ENCODE measurements at places on chromosomes 6 and 20.

GRCh38 chr6:63307581-63308246, 12.1 kb downstream of the LGSN start:
- no peak for DNase-seq

DNA sequence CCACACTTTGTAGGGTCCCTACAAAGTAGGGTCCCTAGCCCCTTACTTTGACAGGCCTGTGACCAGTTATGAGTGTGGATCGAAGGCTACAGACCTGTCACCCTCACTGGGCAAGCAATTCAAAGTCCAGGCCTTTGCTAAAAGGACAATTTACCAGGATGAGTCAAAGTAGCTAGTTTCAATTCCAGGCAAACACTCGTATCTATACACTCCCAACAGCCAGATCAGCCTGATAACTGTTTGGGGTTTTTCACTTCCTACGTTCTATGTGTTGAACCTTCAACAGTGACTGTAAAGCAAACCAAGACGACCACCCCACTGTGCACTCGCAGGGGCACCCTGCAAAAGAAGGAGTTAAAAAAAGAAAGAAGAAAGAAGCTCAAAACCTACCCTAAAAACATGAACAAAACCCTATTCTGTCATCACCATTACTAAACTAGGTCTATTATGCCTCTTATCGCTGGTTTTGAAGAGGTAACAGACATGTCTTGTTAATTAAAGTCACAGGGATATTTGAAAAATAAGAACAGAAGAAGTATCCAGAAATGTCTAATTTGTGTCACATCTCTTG, 3.2 kb downstream of the GFOD1 start:
- no peak for DNase-seq

GRCh38 chr6:39808964-39809363, 16.8 kb downstream of the DAAM2 start:
- DNase-seq, result no peak

DNA sequence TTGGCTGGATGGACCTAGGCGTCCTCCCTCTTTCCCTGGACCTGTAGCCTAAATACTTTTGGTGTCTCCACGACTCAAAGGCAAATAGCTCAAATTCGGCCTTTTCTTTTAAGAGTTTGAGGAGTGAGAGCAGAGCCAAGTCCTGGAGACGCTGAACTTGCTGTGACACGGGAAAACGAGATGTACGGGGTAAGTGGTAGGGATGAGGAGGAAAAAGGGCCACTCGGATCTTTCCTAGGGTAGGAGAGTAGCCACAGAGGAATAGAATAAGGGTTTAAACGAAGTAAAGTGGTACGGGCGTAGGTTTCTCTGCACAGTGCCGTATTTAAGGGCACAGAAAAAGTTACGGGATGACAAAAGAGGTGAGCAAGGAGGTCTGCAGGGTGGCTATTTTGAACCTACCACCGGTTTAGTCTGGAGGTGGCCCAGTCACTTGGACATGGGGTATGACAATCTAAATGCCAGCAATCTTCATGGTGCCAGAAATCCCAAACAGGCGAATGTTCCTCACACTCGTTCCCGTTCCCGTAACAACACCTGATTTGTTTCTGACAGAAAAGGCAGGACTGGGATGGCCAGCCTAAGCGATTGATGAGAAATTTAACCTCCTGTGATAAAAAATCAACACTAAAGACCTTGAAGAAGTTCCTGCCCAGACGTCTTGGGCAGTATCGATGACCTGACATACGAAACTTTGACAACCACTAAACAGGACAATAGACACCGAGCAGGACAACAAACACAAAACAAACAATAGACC, 149.3 kb downstream of the TRIM27 start:
- no peak for DNase-seq

- DNase-seq, result no peak
Observed at GRCh38 chr6:37990762-37991525, 171.4 kb downstream of the ZFAND3 start.

- DNase-seq, result no peak
Observed at GRCh38 chr6:33785778-33786177, 3.2 kb downstream of the LEMD2 start.

- no peak for DNase-seq
Observed at GRCh38 chr6:168581706-168582105, 140.7 kb downstream of the SMOC2 start.

DNA sequence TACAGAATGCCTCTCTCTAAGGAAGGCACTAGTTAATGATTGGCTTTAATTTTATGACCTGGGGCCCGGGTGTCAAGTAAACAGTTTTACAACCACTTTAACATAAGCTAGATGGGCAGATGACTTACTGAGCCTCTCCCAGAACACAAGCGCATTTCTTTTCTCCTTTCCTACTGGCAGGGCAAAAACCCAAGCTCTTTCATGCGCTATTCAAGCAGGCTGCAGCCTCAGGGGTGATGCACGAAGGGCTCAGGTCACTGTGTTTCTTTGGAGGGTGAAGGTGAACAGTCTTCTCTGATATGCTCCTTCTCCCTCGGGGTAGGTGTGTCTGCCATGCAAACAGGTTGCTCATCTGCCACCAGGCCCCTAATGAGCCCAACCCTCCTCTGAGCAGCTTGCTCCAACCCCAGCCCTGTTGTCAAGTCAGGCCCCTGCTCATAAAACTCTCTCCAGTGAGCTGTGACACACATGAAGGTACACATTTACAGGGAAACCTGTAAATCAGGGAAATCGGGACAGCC, 73.5 kb upstream of the CDH4 start:
- DNase-seq, result no peak

GRCh38 chr20:61397790-61398189, 145.7 kb downstream of the CDH4 start:
- DNase-seq, result no peak

DNA sequence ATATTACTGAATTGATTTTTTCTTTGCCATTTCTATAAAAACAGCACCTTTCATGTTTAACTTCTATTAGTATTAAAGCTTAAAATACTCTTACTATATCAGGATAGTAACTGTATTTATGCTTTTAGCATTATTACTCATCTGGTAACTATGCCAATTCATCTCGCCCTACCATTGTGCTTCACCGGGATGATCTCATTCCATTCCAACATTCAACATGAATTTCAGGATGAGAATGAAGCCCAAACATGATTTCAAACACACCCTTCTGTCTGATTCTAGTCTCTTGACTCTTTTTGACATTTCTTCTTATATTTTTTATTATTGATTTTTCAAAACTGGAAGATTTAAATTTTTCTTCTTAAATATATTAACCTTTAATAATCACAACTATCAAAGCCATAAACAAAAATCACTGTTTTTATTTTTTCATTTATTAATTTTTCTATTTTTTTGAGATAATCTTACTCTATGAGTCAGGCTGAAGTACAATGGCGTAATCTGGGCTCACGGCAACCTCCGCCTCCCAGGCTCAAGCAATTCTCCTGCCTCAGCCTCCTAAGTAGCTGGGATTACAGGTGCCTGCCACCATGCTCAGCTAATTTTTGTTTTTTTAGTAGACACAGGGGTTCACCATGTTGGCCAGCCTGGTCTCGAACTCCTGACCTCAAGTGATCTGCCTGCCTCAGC, 46.7 kb downstream of the GJA1 start:
- no peak for DNase-seq

GRCh38 chr20:58710481-58711265, 18.1 kb downstream of the NPEPL1 start:
- no peak for DNase-seq

DNA sequence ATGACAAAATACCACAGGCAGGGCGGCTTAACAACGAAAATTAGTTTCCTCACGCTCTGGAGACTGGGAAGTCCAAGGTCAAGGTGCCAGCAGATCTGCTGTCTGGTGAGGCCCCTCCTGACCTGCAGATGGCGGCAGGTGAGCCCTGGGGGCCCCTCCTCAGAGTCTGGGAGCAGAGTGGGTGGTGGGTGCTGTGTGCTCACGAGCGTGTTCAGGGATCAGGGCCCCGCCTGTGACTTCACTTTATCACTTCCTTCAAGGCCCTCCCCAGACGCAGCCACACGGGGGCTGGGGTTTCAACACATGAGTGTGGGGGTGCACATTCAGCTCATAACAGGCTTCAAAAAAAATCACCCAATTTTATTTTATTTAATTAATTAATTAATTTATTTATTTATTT, 39.3 kb downstream of the SLC2A4RG start:
- no peak for DNase-seq

GRCh38 chr20:31916708-31917107, 35.1 kb downstream of the PDRG1 start:
- no peak for DNase-seq

GRCh38 chr20:23126281-23127061, 40.3 kb upstream of the CD93 start:
- no peak for DNase-seq

DNA sequence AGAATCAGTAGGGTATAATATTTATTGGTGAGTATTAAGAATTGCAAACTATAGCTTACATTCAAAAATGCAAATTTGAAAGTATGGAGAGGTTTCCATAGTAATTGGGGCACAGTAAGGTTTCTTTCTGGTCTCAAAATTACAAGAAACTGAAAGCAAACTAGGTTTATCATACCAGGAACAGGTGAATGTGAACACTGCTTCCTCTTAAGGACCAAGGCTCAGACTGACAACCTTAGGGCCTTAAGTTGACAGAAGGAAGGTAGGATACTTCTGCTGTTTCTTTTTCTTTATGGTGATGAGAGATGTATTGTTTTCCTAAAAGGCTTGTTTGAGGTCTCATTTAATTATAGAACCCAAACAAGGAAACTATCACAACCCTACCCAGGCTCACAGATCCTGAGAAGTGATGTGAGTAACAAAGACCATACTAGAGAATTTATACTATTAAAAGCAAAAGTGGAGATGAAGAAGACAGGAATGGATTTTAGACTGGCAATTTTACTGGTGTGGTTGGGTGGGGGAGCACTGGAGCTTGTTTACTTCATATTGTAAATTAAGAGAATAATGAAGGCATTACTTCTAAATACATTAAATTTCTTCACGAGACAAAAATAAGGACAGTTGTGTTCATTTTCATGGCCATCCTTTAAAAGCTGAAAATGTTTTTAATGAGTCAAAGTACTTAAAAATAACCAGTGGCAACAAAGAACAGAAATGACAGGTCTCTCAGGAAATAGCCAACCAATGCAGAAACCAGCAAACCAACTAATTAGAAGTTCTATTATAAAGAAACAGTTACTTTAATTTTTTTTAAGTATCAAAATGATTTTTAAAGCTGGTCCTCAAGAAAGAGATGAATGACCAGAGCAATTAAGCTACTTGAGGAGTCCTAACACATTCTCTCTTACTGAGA, 21.3 kb downstream of the STAU1 start:
- no peak for DNase-seq

DNA sequence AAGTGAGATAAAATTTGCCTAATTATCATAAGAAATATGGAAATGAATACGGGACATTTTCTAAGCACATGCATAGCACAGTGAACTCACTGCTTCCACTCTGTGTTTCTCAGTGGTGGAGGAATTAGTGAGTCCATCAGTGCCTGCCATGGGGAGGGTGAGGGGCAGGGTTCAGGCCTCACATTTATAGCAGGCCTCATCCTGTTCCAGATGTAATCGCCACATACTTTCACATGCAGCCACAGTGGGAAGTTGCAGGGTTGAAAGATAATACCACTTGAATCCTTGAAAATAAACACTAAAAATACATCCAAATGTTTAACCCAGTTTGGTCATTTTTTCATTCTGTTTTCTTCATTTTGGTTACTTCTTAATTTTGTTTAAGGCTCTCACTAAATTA, 29.9 kb upstream of the ANKEF1 start:
- no peak for DNase-seq

GRCh38 chr20:31927627-31928159, 24.2 kb downstream of the PDRG1 start:
- no peak for DNase-seq

DNA sequence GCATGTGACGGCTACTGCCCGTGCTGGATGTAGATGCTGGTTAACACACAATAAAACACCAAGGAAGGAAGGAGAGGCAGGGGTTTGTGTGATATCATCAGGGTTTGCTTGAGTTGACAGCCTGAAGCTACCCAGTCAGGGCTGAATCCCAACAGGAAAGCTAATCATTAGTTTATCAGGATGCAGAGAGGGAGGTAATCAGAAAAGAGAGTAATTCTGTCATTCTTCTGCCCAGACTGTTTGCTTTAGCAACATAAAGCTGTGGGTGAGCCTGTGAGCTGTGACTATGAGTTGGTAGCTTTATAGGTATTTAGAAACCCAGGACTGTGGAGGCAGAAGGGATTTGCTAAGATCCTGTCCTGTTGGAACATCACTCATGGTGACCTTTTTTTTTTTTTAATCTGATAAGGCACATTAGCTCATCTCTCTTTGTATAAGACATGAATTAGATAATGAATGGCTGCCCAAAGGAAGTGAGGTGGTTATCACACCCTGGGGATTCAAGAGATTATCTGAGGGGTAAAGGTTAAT, 79.3 kb downstream of the CAP2 start:
- DNase-seq, result no peak

- DNase-seq, result no peak
Observed at GRCh38 chr6:133816171-133816570, 72.7 kb upstream of the TCF21 start.

DNA sequence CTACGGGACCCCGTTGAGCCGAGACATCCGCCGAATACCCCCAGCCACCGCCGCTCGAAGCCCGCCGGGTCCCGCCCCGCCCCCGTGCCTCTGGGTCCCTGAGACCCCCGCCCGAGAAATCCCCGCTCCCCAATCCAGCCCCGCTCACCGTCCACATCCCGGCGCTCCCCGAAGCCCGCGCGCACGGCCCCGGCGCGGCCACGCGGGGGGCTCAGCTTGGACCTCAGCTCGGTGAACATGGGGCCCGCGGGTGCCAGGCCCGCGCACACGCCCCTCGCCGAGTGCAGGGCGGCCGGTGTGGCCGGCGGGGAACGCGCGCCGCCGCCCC, 249 bp downstream of the SAMD10 start:
- DNase-seq, result no peak

DNA sequence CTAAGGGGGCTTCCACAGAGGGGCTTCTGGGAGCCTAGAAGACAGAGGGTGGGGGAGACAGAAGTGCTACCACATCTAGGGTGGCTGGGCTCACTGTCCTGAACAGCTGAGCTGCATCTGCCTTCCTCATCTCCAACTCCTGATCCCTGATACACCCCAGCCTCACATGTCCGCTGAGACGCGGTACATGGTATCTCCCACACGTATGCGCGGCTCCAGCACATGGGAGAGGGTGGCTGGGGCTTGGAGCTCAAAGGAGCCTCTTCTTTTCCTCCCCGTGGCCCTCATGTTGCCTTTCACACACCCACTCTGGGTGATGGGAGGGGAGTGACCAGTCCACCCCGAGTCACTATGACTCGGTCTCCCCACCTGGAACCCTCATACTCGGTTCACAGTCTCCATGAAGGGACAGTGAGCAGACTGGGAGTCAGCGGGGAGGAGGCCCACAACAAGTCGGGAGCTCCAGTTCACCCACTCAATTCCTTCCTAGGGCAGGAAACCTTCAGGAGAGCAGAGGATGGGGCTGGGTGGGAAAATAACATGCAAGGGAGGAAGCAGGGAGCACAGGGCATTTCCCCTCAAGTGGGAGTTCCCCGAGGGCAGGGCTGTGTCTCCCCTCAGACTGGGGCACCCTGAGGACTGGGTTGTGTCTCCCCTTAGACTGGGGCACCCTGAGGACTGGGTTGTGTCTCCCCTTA, 61.7 kb downstream of the MRPL14 start:
- DNase-seq, result no peak

- no peak for DNase-seq
Observed at GRCh38 chr6:3350252-3350796, 91.6 kb downstream of the PSMG4 start.

- DNase-seq, result peak; percentile 7
Observed at GRCh38 chr6:110528101-110528929, 51.9 kb upstream of the SLC22A16 start.

- DNase-seq, result no peak
Observed at GRCh38 chr6:43292763-43293318, 5.2 kb upstream of the SLC22A7 start.

All from NCI-H1092 (cell line).